Activated T-helper 17 cell treated with anti-CD3 and anti-CD28 coated beads, Interleukin-2, amount 50 U/mL, for 72 hours (primary cell): ENCODE measurements at places on chromosomes 1 and 21.

- ATAC-seq = no peak
Measured at GRCh38 chr21:24897883-24898282, 709.4 kb downstream of the MRPL39 start.

DNA sequence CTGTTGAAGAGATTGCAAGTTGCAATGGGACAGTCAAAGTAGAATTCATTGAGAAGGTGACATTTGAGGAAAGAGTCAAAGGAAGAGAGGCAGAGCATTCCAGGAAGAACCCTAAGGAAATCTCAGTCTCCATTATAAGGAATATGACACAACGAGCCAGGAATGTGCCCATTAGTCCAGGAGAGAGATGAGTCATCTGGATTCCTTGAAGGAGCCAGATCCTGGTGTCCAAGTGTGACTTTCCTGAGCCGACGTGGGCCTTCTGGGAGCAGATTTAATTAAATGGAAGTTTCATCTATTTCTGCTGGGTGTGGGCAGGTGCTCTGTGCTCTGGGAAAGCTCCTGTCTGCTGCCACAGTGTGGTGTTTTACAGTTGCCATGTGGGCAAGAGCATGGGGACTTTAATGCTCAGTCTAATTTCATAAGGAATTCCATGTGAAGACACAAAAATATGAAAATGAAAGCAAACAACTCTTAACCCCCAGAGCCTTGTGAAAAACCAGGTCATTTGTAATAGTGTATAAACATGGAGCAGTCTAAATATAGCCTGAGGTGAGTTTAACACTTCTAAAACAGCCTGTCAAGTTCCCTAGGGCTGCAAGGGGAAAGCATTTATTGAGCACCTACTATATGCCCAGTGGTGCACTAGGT, 111.4 kb upstream of the ARTN start:
- ATAC-seq = no peak

GRCh38 chr1:222772996-222773379, 36.0 kb downstream of the FAM177B start:
- peak; percentile 50 for ATAC-seq

DNA sequence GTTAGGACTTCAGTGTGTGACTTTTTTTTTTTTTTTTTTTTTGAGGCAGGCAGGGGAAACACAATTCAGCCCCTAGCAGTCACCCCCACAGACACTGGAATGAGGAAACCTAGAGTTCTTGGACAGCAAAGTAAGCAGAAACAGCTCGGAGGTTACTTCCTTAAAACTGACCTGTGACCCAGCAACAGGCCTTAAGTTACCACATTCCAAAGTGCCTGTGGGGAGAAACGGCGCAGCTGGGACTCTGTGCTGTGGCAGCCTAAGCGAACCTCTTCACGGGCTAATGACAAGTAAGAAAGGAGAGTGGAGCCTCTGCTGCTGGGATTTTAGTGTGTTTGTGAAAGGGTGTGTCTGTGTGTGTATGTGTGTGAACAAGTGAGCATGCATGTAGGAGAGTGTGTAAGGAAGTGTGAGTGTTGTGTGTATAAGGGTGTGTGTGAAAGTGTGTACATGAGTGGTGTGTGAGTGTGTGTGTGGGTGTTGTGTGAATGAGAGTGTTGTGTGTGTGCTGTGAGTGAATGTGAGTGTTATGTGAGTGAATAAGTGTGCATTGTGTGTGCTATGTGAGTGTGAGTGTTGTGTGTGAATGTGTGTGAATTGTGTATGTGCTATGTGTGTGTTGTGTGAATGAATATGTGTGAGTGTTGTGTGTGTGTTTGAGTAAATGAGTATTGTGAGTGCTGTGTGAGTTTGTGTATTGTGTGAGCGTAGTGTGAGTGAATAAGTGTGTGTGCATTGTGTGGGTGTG, 180.8 kb downstream of the BRINP2 start:
- ATAC-seq = no peak

DNA sequence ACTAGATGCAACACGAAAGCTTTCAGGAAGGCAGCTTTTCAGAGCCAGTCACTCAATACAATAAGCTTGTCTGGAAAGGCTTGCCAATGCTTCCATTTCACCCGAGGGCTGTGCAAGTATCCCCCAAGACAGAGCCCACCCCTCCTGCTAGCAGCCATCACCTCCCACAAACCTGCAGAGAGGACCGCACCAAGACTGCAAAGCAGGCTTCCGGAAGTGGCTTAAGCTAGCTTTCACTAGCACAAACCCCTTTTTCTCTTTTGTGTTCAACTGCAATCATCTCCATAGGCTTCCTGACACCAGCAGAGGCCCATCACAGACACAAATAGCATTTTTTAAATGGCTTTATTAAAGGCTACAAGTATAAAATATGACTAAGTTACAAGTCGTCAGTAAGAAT, 31.5 kb downstream of the C1orf198 start:
- no peak for ATAC-seq

- ATAC-seq = no peak
Measured at GRCh38 chr1:62397301-62397700, 39.5 kb upstream of the USP1 start.

DNA sequence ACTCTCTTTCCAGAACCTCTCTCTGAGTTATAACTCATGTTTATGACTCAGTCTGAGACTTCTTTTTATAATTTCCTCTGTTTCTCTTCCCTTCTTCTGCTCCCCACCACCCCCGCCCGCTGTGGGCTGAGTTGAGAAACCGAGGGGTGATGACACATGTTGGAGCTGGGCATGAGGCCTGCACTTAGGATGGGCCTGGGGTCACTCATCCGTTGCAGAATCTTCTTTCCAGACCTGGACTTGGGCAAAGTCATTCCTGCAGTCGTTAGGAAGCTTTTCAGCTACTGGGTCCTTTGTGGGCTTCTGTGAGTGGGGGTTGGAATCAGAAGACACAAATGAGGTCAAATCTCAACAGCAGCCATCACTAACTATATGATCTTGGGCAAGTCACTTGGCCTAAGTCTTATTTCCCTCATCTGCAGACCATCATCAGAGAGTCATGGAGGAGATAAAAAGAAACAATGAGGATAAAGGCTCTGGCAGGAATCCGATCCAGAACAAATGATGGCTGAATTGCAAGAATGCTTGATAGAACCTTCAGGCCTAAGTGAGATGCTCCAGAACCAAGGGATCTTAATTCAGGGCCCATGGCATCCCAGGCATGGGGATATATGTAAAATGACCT, 53.4 kb downstream of the RPS6KA1 start:
- peak; percentile 67 for ATAC-seq

DNA sequence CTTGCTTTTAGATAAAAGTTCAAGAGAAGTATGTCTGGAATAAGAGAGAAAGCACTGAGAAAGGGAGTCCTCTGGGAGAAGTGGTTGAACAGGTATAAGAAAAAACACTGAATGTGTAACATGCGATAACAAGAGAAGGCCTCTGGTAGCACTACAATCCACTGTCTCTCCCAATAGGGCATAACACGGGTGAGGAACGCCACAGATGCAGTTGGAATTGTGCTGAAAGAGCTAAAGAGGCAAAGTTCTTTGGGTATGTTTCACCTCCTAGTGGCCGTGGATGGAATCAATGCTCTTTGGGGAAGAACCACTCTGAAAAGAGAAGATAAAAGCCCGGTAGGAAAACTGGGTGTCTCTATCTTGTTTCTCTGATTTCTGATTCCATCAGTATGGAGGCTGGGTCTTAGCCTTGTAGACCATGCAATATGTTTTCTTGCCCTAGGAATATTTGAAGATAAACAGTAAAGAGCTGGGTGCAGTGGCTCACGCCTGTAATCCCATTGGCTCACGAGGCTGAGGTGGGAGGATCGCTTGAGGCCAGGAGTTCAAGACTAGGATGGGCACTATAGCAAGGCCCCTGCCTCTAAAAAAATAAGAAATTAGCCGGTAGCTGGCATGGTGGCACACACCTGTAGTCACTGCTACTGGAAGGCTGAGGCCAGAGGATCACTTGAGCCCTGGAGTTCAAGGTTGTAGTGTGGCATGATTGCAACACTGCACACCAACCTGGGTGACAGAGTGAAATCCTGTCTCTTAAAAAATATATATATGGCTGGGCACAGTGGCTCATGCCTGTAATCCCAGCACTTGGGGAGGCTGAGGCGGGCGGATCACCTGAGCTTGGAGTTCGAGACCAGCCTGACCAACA, 40.4 kb downstream of the DAP3 start:
- ATAC-seq = peak; percentile 19

DNA sequence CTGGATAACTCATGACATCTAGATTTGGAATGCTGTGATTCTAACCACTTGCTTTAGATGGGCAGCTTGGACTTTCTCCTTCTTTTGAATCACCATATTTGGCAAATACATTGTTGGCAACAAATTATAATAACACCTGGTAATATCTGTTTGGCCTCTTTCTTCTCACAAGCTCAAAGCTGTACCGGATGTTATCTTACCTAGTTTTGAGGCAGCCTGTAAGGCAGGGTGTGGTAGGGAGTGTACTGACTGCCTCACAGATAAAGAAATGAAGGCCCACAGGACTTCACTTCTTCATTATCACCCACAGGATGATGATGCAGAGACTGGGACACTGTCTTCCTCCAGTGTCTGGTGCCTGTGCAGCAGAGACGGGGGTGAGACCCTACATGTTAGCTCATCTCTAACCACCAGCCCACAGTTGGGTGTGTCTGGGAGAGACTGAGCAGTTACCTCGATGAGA, 28.5 kb downstream of the TUFT1 start:
- peak; percentile 95 for ATAC-seq

- ATAC-seq = no peak
Measured at GRCh38 chr1:41364442-41365319, 3.4 kb downstream of the FOXO6 start.

- no peak for ATAC-seq
Measured at GRCh38 chr1:98538106-98538505, 123.4 kb upstream of the SNX7 start.

DNA sequence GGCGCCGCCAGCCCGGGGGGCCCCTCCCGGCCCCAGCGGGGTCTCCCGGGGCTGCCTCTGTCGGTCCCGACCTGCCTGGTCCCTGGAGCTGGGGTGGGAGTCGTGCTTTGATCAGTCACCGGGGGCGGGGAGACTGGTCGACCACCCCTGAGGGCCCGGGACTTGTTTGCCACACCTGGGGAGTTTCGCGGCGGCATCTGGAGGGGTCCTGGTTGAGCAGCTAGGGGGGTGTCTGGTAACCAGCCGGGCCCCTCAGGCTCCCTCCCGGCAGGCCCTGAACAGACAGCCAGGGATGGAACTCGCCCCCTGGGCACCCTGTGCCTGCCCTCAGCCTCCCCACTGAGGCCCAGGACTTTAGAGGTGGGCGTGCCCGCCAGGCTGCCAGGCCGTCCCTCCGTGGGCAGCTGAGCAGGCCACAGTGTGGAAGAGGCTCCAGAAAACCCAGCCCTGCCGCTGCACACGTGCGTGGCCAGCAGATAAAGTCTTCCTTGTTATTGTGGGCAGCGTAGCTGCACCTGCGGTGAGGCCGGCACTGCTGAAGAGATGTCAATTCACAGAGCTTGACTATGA, 13.3 kb upstream of the SAMD11 start:
- no peak for ATAC-seq

- no peak for ATAC-seq
Measured at GRCh38 chr1:225691377-225691776, 38.5 kb upstream of the ENAH start.

GRCh38 chr1:244090645-244091044, 39.6 kb downstream of the ZBTB18 start:
- ATAC-seq = no peak
